ENCODE measurements at places on chromosomes 7 and 10.

DNA sequence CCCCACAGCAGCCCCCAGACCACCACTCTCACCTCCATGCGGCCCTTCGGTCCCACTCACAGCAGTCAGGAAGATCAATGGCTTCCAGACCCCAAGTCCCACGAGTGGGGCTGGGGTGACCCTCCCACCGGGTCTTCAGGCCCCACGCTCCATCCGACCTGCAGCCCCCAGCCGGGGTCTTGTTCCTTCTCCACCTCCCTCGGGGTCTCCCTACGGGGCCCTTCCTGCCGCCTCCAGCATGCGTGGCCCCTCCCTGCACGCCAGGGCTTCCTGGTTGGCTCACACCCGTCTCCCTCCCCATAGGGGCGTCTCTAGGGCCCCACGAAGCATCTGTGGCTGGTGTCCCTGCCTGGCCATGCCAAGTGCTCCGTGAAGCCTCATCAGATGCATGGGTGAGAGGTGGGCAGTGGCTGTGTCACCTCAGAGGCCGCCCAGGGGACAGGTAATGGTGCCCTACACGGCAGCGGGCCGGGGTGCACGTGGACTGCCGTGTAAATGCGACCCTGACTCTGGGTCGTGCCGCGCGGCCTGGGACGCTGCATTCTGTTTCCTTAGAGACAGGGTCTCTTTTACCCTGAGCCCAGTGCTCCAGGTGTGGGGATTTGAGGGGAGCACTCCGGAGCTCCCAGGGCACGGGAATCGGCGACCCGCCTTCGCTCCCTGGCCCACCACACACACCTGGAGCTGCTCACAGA is 19.9 kb downstream of the ADAP1 start:
- DNase-seq = no peak

GRCh38 chr7:70512761-70513160 is 619.2 kb upstream of the GALNT17 start:
- no peak for DNase-seq

GRCh38 chr10:21724020-21724589 is 190.1 kb downstream of the MLLT10 start:
- DNase-seq = no peak

DNA sequence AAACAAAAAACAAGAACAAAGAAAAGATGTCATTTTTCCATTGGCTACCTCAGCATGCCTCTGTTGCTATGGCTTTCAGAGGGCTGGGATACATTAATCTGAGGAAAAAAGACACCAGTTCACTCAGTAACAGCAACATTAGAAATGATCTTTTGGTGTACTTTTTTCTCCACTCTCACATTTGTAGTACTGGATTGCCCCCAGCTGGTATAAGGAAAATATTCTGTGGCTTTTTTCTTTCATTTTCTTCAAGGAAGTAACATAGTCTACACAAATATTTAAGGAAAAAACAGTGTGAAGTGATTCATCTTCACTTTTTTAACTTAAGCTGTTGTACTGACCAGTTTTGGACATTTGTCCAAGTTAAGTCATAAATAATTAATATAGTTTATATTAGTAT is 482.3 kb downstream of the SORCS1 start:
- no peak for DNase-seq

- DNase-seq = no peak
These were observed 58.9 kb downstream of the HIBADH start for GRCh38 chr7:27603813-27604212.

- no peak for DNase-seq
These were observed 16.1 kb upstream of the LAMB4 start for GRCh38 chr7:108146070-108146842.

- DNase-seq = no peak
These were observed 28.2 kb downstream of the SGPL1 start for GRCh38 chr10:70843776-70844489.

DNA sequence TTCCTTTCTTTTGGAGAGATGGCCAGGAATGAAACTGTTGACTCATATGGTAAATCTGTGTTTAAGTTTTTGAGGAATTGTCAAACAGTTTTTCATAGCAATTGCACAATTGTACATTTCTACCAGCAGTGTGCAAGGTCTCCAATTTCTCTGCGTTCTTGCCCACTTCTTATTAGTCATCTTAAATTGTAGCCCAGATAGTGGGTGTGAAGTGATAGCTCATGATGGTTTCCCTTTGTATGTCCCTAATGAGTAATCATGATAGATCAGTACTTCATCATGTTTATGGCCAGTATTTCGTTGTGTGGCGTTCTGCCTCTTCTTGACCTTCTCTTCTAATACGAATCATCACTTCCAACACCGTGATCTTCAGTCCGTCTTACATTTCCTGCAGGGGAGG is 136.3 kb downstream of the DOCK1 start:
- DNase-seq = no peak
